ENCODE measurements at places on chromosomes 13 and 19.

- DNase-seq: peak; percentile 51
- H3K36me3 ChIP-seq: no peaks in the 10 kb centered on the region
- no peak overlapping the region for H3K27ac ChIP-seq
- peaks cover 50% of the 10 kb centered on the region for H3K27me3 ChIP-seq
Observed at GRCh38 chr13:25375727-25376358, 4.1 kb downstream of the ATP8A2 start.

DNA sequence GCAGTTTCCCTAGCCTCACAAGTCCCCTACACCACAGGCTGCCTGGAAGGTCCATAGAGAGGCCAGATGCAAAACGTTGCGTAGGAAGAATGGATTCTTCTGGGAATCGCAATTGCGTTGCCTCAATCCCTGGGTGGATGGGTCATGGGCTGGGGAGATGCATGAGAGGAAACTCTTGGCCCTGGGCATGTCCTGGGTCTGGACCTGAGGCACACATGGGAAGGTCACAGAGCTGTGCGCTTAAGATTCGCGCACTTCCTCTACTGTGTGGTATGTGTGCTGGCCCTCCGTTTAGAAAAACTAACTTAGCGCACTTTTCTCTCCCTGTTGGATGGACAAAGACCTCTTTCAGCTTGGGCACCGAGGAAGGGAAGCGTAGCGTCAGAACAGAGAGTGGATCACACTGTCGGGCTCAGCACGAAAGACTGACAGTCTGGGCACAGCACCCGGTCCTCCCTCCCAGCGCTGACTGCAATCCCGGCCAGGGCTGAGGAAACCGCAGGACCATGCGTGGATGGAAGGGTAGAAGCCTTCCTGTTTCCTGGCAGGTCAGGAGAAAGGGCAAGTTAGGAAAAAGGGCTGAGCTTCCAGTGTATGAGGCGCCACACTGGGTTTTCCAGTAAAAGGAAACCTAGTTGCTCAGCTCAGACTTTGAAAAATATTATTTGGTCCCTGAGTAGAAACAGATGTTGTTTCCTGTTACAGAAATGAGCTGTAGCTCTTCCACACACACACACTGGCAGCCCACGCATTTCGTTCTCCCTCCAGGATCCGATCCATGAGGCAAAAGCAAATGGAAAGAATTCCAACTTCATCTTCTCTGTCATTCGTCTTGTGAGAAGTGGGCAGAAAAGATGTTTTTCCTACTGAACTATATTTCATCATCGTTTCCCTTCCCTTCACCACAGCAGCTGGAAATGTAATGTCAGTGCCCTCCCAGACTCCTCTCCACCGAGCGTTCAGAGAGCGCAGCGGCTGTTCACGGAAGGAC lies 86.0 kb downstream of the ING1 start:
- peaks cover 15% of the 10 kb centered on the region for H3K4me1 ChIP-seq
- H3K36me3 ChIP-seq: no peaks in the 10 kb centered on the region
- no peak for DNase-seq
- no peak overlapping the region for H3K4me3 ChIP-seq

DNA sequence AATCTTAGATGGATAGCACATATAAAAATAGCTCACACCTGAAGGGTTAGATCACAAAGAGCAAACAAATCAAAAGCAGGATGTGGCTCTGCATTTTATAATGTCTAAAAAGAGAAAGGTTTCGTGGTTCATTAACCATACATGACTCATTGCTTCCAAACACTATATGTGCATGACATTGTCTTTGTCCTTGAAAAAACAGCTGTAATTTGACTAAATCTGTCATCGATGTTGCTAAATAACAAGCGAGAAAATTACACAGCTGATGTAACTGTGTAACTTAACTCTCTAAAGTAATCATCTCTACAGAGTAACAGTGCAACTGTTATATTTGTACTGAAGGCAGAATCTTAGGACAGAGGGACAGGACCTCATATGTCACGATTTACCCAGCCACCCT lies 383.1 kb upstream of the GPC6 start:
- H3K4me1 ChIP-seq: peaks cover 3% of the 10 kb centered on the region
- H3K36me3 ChIP-seq: no peaks in the 10 kb centered on the region
- no peaks in the 10 kb centered on the region for H3K27me3 ChIP-seq

- H3K27me3 ChIP-seq: peaks cover 6% of the 10 kb centered on the region
- DNase-seq: no peak
- H3K27ac ChIP-seq: peak within 1 kb of the TSS; percentile 75
- H3K36me3 ChIP-seq: no peaks in the 10 kb centered on the region
- H3K4me1 ChIP-seq: peaks cover 20% of the 10 kb centered on the region
- no peak within 1 kb of the TSS for H3K4me3 ChIP-seq
Observed at GRCh38 chr19:18086590-18087138, at the start of gene IL12RB1. IL12RB1 (minus strand) TSS chr19:18086934; CDS start chr19:18086823, 111 bp downstream.

DNA sequence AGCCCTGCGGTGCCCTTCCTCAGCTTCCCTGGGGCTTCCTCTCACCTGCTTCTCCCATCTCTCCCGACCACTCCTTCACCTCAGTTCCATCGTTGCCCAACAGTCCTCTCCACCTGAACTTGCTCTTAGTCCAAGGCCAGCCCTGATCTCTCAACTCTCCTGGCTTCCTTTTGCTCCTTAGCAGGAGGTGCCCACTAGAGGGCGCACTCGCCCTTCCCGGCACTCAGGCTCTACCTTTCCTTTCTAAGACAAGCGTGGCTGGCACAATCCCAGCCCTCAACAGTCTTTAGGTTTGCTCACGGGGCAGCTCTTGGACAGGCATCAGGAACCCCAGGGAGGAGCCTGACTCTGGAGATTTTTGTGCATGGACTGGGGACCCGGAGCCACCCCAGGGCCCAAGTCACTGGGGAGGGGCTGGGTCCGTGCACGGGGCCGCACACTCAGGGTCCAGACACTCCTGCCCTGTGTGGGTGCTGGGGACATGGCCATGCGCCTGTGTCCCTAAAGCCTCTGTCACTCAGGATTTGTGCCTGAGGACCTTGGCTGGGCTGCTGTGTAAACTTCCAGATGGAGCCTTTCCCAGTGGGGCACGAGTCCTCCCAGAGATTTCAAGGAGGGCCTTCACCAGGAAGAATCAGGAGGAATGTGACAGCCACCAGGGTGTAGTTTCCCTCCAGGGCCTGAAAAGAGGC lies 12.1 kb upstream of the CEACAM8 start:
- H3K4me1 ChIP-seq: no peaks in the 10 kb centered on the region
- no peak overlapping the region for H3K27ac ChIP-seq
- peak; percentile 60 for DNase-seq
- H3K36me3 ChIP-seq: no peaks in the 10 kb centered on the region
